ENCODE measurements at places on chromosomes 13 and 19. TPM values are rescaled to one million over a fixed set of nuclear protein-coding genes. Genes with fewer than 3 reads are reported as not detected.

GRCh38 chr19:51289635-51290034 is 21.8 kb upstream of the IGLON5 start:
- no peak for DNase-seq

- no peak for DNase-seq
Observed at GRCh38 chr13:106998664-106999063, 430.7 kb upstream of the ARGLU1 start.

ATF5 gene
- total RNA-seq = 8.5 TPM

CBY2 gene
- total RNA-seq = not detected

PLIN4 gene
- 1.8 TPM for total RNA-seq

All from dorsolateral prefrontal cortex (tissue), 122 donors.